Lung microvascular endothelial cell (primary cell): ENCODE measurements at places on chromosomes 3 and 15. TPM values are rescaled to one million over a fixed set of nuclear protein-coding genes. Genes with fewer than 3 reads are reported as not detected.

Gene AADACL2
- not detected in 2 replicates for total RNA-seq

Gene ZDHHC19
- total RNA-seq, result not detected in 2 replicates

Gene TUSC7
- not detected in 2 replicates for total RNA-seq

Gene NEK10
- total RNA-seq, result 1.1 and 1.4 TPM in 2 replicates

Gene ANKRD63
- total RNA-seq, result not detected in 2 replicates

Gene CYP1A2
- total RNA-seq, result not detected in 2 replicates

Gene MEX3B
- 7.0 and 10.9 TPM in 2 replicates for total RNA-seq

Gene RNF13
- total RNA-seq, result 51.0 and 88.3 TPM in 2 replicates
